ENCODE measurements at places on chromosomes 1 and 21. TPM values are rescaled to one million over a fixed set of nuclear protein-coding genes. Genes with fewer than 3 reads are reported as not detected.
A peak's percentile ranks its signal among the peaks of the same experiment; 100 is the strongest.

GRCh38 chr1:9689971-9690381, 38.4 kb downstream of the PIK3CD start:
- peak overlapping the region; percentile 34 for H3K27ac ChIP-seq
- DNase-seq, result no peak
- peaks cover 38% of the 10 kb centered on the region for H3K36me3 ChIP-seq
- peaks cover 66% of the 10 kb centered on the region for H3K4me1 ChIP-seq

- DNase-seq, result no peak
- no peak overlapping the region for H3K27ac ChIP-seq
- H3K27me3 ChIP-seq, result no peaks in the 10 kb centered on the region
- H3K4me3 ChIP-seq, result no peak overlapping the region
- no peaks in the 10 kb centered on the region for H3K4me1 ChIP-seq
These were observed 53.4 kb upstream of the RGS18 start for GRCh38 chr1:192104852-192105251.

DNA sequence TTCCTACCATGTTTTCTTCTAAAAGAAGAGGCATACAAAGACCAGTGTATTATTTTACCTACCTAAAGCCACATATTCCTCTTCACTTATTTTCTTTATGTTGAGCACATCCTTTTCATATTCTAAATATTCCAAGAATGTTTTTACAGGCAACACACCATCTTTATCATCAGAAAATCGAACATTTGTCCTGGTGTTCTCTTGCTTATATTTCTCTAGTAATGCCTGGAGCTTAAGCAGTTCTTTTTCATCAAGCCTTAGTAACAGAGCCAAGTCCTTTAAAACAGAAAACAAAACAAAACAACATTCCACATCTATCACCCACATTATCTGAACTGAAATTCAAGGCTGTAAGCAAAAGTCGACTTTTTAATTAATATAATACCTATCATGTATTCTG, 88.7 kb downstream of the IARS2 start:
- H3K27me3 ChIP-seq, result no peaks in the 10 kb centered on the region
- no peaks in the 10 kb centered on the region for H3K4me1 ChIP-seq
- no peak for DNase-seq
- no peak overlapping the region for H3K27ac ChIP-seq
- peaks cover 33% of the 10 kb centered on the region for H3K36me3 ChIP-seq
- H3K4me3 ChIP-seq, result no peak overlapping the region

- no peak overlapping the region for H3K4me3 ChIP-seq
- H3K36me3 ChIP-seq, result no peaks in the 10 kb centered on the region
- no peak for DNase-seq
- H3K27ac ChIP-seq, result no peak overlapping the region
- H3K4me1 ChIP-seq, result no peaks in the 10 kb centered on the region
These were observed 299.8 kb downstream of the DISC1 start for GRCh38 chr1:231926340-231926739.

DNA sequence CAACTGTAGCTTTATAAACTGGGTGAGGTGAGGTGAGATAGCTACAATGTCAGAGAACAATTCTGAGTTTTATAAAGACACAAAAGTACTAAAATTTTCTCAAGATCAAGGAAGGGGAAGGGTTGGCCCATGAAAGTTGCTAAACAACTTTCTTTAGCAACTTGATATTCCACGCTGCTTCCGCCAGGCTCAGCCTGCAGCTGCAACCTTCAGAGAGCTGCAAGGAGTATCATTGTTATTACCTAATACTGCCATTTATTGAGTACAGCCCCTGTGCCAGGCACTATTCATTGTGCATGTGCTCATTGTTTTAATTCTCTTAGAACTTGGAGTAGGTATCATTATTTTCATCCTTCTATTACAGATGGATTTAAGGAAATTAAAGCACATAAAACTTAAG, 34.1 kb upstream of the SUCO start:
- no peaks in the 10 kb centered on the region for H3K4me1 ChIP-seq
- H3K4me3 ChIP-seq, result no peak overlapping the region
- no peak overlapping the region for H3K27ac ChIP-seq
- H3K27me3 ChIP-seq, result peaks cover 11% of the 10 kb centered on the region
- DNase-seq, result no peak

GRCh38 chr1:192578144-192578909, 2.8 kb downstream of the RGS1 start:
- DNase-seq, result no peak
- peaks cover 59% of the 10 kb centered on the region for H3K4me1 ChIP-seq
- peak overlapping the region; percentile 83 for H3K4me3 ChIP-seq
- peak overlapping the region; percentile 44 for H3K27ac ChIP-seq
- H3K36me3 ChIP-seq, result peaks cover 38% of the 10 kb centered on the region
- H3K27me3 ChIP-seq, result no peaks in the 10 kb centered on the region

- H3K4me3 ChIP-seq, result no peak overlapping the region
- H3K36me3 ChIP-seq, result peaks cover 23% of the 10 kb centered on the region
- H3K27ac ChIP-seq, result no peak overlapping the region
- DNase-seq, result no peak
- H3K4me1 ChIP-seq, result peaks cover 6% of the 10 kb centered on the region
These were observed 41.5 kb downstream of the CEP350 start for GRCh38 chr1:179996099-179996498.

GRCh38 chr21:41506611-41507520, 1.1 kb downstream of the TMPRSS2 start:
- no peak overlapping the region for H3K27ac ChIP-seq
- no peak for DNase-seq
- H3K36me3 ChIP-seq, result no peaks in the 10 kb centered on the region

GRCh38 chr1:8136766-8137165, 110.7 kb upstream of the ERRFI1 start:
- peaks cover 2% of the 10 kb centered on the region for H3K4me1 ChIP-seq
- H3K27me3 ChIP-seq, result peaks cover 45% of the 10 kb centered on the region
- DNase-seq, result no peak
- H3K27ac ChIP-seq, result no peak overlapping the region
- H3K36me3 ChIP-seq, result no peaks in the 10 kb centered on the region

DNA sequence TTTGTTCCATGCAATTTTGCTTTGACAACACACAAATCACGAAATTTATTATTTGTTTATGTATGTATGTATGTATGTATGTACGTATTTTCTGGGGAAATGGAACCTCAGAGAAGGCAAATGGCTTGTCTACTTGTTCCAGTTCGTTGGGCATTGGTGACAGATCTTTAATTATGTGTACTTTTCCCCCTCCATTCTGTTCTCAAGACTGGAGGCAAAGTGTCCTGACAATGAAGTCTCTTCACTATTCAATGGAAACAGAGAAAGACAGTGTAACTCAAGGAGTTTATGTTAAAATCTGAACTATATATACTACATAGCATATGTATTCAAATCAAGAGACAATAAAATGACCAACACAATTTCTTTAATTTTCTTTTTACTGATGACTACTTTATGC, 245.7 kb upstream of the PTBP2 start:
- H3K27ac ChIP-seq, result no peak overlapping the region
- no peaks in the 10 kb centered on the region for H3K36me3 ChIP-seq
- H3K4me1 ChIP-seq, result no peaks in the 10 kb centered on the region
- no peak overlapping the region for H3K4me3 ChIP-seq

DNA sequence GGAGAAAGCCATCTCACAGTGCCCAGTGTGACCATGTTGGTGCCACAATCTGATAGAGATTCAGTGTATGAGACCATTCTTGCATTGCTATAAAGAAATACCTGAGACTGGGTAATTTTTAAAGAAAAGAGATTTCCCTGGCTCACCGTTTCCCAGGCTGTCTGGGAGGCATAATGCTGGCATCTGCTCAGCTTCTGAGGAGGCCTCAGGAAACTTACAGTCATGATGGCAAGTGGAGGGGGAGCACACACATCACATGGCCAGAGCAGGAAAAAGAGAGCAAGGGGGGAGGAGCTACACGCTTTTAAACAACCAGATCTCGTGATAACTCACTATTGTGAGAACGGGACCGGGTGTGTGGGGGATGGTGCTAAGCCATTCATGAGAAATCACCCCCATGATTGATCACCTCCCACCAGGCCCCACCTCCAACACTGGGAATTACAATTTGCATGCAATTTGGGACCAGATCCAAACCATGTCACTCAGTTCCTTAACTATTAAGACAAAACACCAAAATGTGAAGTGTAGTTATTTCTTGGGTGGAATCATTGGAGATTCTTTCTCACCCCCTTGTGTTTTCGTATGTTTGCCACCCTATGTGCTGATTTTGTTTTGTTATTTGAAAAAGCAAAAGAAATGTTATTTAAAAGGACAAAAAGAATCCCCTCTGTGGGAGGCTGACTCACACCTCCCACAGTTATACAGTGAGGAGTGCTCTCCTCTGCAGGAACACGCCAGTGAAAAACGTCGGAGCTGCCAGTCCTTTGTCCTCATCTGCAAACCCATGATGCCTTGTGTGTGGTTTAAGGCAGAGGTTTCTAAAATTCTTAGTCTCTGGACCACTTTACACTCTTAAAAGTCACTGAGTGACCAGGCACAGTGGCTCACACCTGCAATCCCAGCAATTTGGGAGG, 46.9 kb upstream of the IFNLR1 start:
- peaks cover 20% of the 10 kb centered on the region for H3K27me3 ChIP-seq
- no peaks in the 10 kb centered on the region for H3K36me3 ChIP-seq
- no peak overlapping the region for H3K4me3 ChIP-seq
- H3K27ac ChIP-seq, result no peak overlapping the region

DNA sequence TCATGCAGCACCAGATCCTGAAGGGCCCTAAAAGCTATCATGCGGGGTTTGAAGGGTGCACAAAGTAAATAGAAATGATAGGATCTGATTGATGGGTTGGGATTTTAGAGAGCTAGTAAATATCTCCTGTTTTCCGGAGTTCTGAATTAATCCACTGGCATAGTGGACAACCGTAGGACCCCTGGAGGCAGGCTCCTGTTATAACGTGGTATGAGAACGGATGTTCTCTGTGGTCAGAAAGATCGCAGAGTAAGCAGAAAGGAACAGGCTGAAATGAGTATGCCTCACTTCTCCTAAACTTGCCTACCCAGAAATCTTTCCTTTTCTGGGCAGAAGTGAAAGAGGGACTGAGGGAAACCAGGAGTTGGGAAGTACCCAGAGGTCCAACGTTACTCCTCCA, 470.8 kb downstream of the AJAP1 start:
- no peaks in the 10 kb centered on the region for H3K36me3 ChIP-seq
- H3K27ac ChIP-seq, result no peak overlapping the region
- DNase-seq, result no peak
- H3K27me3 ChIP-seq, result no peaks in the 10 kb centered on the region
- H3K4me3 ChIP-seq, result no peak overlapping the region

DNA sequence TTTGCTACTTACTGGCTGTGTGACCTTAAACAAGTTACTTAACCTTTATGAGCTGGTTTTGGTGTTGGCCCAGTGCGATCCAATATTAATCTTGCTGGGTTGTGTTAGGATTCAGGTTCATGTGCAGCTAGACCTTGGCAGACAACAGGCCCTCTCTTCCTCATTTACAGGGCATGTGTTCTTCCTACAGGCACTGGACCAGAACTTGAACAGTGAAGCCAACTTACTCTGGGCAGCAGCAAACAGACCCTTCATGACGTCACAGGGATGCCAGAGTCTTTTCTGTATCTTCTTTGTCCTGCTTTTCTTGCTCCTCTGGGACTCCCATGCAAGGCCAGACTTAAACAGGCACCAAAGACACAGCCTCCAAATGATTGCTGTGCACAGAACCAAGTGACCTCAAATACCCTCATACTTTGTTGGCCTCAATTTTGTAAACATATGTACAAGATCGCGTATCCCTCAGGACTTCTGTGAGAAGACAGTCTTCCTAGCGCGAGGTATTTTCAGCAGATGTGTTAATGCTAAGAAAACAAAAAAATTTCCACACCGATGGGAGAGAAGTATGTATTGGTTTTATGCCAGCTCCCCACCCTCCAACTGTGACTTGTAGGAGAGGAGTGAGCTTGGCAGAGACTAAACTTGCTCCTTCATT, 73.7 kb downstream of the URB2 start:
- H3K36me3 ChIP-seq, result no peaks in the 10 kb centered on the region
- H3K4me3 ChIP-seq, result no peak overlapping the region
- DNase-seq, result no peak
- H3K27ac ChIP-seq, result no peak overlapping the region

GRCh38 chr1:179061360-179062282, 20.2 kb upstream of the TOR3A start:
- DNase-seq, result no peak
- peaks cover 13% of the 10 kb centered on the region for H3K36me3 ChIP-seq
- H3K27me3 ChIP-seq, result no peaks in the 10 kb centered on the region
- H3K4me3 ChIP-seq, result no peak overlapping the region
- H3K27ac ChIP-seq, result no peak overlapping the region

DNA sequence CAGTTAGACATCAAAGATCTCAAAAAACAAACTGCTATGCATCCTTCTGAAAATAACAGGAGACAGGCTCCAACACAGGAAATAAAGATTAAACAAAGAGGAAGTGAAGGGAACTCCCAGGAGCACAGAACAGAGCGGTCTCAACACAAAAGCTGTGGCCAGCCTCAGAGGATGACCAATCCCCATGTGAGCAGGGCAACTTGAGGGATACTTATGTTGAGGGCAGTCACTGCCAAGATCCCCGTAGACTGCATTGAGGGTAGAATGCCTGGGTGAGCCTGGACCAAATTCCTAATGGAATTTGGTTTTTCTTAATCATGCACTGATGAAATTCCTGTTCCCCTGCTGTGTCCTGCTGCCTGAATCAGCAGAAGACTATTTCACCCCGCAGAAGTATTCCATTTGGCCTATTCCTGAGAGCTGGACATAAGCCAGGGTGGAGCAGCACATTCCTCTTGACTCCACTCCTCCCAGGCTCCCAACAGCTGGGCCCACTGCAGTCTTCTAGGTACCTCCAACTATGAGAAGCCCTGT, 49.0 kb downstream of the JAK1 start:
- peaks cover 8% of the 10 kb centered on the region for H3K36me3 ChIP-seq
- peaks cover 50% of the 10 kb centered on the region for H3K4me1 ChIP-seq
- no peak for DNase-seq
- H3K27me3 ChIP-seq, result no peaks in the 10 kb centered on the region
- H3K27ac ChIP-seq, result no peak overlapping the region

- H3K36me3 ChIP-seq, result no peaks in the 10 kb centered on the region
- H3K4me3 ChIP-seq, result no peak overlapping the region
- H3K27ac ChIP-seq, result no peak overlapping the region
- no peaks in the 10 kb centered on the region for H3K27me3 ChIP-seq
These were observed 387.8 kb upstream of the PKN2 start for GRCh38 chr1:88296227-88296626.

MEX3A gene
- 0.56 TPM for total RNA-seq

OR2M3 gene
- total RNA-seq, result not detected

LCE1E gene
- total RNA-seq, result not detected

GBP7 gene
- total RNA-seq, result 0.28 TPM

DNTTIP2 gene
- total RNA-seq, result 74.5 TPM

PARK7 gene
- 310 TPM for total RNA-seq

REN gene
- total RNA-seq, result not detected
